ENCODE measurements at places on chromosomes 3 and 15. TPM values are rescaled to one million over a fixed set of nuclear protein-coding genes. Genes with fewer than 3 reads are reported as not detected.

WDR93 gene
- total RNA-seq, result 0.16 TPM

DNA sequence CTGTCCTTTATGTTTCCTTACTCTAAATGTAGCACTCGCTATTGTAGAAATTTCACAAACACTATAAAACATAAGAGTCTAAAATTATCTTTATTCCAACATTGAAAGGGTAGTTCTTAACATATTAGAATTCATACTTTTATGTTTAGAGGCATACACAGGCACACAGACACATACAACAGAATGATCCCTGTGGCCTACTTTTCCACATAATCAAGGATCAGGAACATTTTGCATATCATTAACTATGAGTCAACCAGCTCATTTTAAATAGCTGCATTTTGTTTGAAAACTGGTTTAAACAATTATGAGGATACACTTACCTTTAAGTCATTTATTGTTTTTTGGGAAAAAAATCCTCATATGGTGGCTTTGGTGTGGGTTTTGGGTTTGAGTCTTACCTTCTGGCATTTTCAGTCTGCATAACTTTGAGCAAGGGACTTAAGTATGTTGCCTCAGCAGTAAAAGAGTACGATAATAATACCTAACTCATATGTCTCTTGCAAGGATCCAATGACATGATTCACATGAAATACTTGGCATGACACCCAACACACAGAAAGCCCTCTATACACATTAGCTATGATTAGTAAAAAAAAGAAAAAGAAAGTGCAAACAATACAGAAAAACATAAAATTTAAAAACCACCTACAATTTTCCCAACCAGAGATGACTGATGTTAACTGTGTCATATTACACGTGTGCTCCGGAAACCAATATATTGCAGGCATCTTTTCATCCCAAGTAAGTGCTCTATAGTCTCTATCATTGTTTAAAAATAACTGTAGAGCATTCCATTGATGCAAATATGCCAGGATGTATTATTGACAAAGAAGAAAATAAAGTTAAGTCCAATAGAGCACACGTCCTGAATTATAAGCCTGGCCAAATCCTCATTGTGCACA, 213.1 kb upstream of the ADAMTS9 start:
- no peaks in the 10 kb centered on the region for H3K4me1 ChIP-seq
- no peak overlapping the region for H3K27ac ChIP-seq
- H3K36me3 ChIP-seq, result no peaks in the 10 kb centered on the region
- H3K4me3 ChIP-seq, result no peak overlapping the region

SPATA12 gene
- total RNA-seq, result 0.16 TPM

AGBL1 gene
- not detected for total RNA-seq

- no peak for DNase-seq
- no peak overlapping the region for H3K4me3 ChIP-seq
- H3K36me3 ChIP-seq, result no peaks in the 10 kb centered on the region
- no peaks in the 10 kb centered on the region for H3K27me3 ChIP-seq
These were observed 257.6 kb upstream of the TLE3 start for GRCh38 chr15:70355275-70355795.

GRCh38 chr15:67228286-67228685, 26.2 kb downstream of the AAGAB start:
- H3K36me3 ChIP-seq, result no peaks in the 10 kb centered on the region
- no peaks in the 10 kb centered on the region for H3K27me3 ChIP-seq
- H3K4me3 ChIP-seq, result no peak overlapping the region
- no peaks in the 10 kb centered on the region for H3K4me1 ChIP-seq

DNA sequence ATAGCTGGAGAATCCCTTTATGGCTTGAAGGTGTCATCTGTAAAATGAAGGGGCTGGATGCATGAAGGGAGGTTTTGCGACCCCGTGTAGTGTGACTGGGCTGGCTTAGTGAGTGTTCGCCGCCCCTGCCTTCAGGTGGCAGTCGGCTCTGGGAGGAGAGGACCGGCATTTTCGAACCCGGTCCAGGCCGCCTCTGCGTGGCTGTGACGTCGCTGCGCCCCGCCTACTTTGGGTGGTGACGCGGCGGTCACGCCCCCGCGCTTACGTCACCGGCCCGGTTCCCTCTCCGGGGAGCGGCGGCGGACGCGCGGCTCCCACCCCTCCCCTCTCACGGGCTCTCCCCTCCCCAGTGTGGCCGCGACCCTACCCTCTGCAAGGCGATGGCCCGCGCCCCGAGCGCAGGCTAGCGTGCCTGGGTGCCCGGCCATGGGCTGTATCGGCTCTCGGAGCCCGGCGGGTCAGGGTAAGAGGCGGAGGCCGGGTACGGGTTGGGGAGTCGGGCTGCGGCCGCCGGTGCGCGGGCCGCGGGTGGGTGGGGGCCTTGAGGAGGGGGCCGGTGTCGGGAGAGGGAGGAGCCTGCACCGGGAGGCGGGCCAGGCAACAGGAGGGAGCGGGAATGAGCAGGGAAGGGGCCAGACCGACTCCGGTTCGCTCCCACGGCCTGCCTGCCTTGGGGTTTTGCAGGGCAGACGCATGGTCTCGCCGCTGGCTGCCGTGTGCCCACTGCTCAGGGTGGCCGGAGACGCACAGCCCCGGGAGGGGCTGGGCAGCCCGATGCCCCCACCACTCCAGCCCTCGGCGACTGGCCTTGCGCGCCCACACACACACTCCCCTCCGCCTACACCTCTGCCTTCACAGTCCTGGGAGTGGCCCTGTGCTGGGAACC, 1.5 kb upstream of the FAM131A start:
- peak overlapping the region; percentile 78 for H3K27ac ChIP-seq
- peak; percentile 86 for DNase-seq
- no peaks in the 10 kb centered on the region for H3K4me1 ChIP-seq
- no peaks in the 10 kb centered on the region for H3K27me3 ChIP-seq

DNA sequence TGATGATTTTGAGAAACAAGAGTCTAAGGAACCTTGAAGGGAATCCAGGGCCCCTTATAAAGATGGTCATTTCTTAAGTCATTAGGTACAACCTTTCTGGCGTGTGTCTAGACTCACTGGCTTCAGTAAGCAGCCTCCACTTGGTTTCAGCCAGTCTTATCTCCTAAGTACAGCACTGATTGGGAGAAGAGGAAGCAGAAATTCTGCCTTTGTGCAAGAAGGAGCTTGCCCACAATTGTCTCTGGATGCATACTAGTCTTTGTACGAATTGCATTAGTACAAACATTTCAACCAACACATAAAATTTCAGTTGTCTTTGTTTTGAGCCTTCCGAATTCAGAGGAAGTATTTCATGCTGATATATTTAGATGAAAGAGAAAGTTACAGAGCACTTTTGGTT, 139.4 kb downstream of the SLCO3A1 start:
- no peaks in the 10 kb centered on the region for H3K27me3 ChIP-seq
- H3K4me1 ChIP-seq, result no peaks in the 10 kb centered on the region
- H3K27ac ChIP-seq, result no peak overlapping the region
- no peak overlapping the region for H3K4me3 ChIP-seq
- H3K36me3 ChIP-seq, result no peaks in the 10 kb centered on the region

- no peaks in the 10 kb centered on the region for H3K27me3 ChIP-seq
- no peak for DNase-seq
- no peaks in the 10 kb centered on the region for H3K4me1 ChIP-seq
- no peak overlapping the region for H3K4me3 ChIP-seq
These were observed 147.2 kb upstream of the WNT5A start for GRCh38 chr3:55634345-55634744.
